ENCODE measurements at places on chromosomes 1 and 21.

DNA sequence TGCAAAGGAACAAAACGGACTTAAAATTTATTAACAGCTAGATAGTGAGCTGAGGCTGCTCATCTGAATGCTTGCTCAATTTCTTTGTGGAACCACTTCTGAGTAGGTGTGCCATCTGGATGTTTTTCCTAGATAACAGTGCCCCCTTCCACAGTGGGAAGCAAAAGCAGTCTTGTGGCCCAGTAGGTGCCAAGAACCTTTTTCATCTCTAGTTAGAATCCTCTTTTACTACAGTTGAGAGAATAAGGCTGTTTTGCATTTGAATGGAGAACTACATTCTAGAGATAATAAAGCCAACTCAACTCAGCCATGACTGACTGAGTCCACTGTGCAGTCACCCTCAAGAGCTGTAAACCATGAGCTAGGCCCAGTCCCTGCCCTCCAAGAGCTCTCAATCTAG, 13.3 kb downstream of the F3 start:
- DNase-seq = no peak

DNA sequence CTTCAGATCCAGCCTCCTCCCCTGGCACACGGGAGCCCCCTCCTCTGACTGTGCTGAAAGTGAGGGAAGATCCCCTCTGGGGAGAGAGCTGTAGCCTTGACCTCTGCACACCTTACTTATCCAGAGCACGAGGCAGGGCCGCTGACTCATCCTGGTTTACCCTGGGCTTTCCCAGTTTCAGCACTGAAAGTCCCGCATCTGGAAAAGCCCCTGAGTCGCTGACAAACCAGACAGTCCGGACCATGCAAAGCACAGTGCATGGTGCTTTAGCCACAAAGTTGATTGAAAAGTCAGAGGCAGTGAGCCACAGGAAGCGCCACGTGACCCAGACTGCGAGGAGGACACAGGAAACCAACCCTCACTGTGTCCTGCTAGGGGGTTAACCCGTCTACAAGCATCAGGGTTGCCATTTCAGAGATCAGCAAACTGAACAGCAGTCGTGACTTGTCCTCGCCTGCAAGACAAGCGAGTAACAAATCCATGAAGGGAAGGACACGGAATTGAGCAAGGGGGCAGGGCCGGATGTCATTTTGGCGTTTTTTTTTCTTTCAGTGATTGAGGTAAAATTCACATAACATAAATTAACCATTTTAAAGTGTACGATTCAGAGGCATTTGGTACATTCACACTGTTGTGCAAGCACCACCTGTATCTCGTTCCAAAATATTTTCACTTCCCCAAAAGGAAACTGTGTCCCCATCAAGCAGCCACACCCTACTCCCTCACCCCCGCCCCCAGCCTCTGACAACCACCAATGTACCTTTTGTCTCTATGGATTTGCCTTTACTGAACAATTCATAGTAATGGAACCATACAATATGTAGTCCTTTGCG, 19.9 kb upstream of the IFNGR2 start:
- peak; percentile 61 for DNase-seq

DNA sequence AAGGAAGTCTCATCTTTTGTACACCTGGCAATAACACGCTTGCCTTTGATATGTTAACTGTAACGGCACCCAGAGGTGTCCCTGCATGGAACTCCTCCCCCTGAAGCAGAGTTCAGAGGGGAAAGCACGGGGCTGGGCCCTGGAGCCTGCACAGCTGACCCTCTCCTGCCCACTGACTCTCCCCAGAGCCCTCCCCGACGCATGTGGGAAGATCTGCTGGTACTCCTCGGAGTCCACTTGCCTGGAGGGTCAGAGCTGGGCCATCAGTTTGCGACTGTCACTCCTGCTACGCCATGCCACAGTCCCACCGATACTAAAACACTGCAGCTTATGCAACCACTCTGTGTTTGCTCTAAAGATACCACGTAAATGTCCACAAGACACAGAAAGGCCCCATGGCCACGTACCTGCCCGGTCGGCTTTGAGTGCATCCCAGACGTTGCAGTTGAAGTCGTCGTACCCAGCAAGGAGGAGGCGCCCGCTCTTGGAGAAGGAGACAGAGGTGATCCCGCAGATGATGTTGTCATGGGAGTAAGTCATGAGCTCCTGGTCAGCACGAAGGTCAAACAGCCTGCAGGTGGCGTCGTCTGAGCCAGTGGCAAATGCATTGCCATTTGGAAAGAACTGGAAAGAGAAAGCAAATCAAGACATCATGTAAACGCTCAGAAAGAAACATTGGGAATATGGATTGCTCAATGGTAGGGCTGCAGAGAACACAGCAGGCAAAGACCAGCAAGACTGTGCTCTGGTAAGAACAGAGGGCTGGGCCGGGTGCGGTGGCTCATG, 10.6 kb upstream of the NADK start:
- no peak for DNase-seq

- no peak for DNase-seq
Measured at GRCh38 chr1:167294528-167294927, 73.8 kb downstream of the POU2F1 start.

GRCh38 chr1:51740652-51741051, 123.8 kb downstream of the OSBPL9 start:
- no peak for DNase-seq

GRCh38 chr1:48216313-48216712, 6.2 kb upstream of the SLC5A9 start:
- DNase-seq = no peak

DNA sequence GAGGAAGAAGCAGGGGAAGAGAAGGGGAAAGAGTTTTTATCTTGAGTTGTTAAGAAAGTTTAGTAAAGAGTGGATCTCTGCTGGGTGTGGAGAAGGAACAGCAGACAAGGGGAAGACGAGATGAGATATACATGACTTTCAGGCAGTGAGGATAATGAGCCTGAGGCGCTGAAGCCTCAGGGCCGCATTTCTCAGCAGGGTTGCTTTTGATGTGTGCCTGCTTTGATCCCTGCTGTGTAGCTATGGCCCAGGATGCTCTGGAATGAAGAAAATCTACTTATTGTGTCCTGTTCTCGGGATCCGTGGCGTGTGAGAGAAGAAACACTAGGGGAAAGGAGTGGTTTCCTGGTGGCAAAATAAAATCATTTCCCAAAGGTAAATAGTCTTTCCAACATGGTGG, 15.1 kb upstream of the RPE65 start:
- no peak for DNase-seq

GRCh38 chr1:31666263-31666963, 21.7 kb upstream of the PEF1 start:
- peak; percentile 74 for DNase-seq

DNA sequence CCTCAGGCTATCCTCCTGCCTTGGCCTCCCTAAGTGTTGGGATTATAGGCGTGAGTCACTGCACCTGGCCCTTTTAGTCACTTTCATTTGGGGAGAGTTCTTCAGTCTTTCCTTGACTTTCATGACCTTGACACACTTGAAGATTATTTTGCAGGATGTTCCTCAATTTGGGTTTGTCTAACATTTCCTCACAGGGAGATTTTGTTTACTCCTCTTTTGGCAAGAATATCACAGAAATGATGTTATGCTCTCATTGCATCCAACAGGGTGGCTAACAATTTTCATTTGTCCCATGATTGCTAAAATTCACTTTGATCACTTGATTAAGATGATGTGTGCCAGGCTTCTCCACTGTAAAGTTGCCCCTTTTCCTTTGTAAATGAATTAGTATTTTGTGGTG, 164.0 kb downstream of the ADSS2 start:
- no peak for DNase-seq

- DNase-seq = no peak
Measured at GRCh38 chr1:4048076-4048475, 148.0 kb upstream of the C1orf174 start.

DNA sequence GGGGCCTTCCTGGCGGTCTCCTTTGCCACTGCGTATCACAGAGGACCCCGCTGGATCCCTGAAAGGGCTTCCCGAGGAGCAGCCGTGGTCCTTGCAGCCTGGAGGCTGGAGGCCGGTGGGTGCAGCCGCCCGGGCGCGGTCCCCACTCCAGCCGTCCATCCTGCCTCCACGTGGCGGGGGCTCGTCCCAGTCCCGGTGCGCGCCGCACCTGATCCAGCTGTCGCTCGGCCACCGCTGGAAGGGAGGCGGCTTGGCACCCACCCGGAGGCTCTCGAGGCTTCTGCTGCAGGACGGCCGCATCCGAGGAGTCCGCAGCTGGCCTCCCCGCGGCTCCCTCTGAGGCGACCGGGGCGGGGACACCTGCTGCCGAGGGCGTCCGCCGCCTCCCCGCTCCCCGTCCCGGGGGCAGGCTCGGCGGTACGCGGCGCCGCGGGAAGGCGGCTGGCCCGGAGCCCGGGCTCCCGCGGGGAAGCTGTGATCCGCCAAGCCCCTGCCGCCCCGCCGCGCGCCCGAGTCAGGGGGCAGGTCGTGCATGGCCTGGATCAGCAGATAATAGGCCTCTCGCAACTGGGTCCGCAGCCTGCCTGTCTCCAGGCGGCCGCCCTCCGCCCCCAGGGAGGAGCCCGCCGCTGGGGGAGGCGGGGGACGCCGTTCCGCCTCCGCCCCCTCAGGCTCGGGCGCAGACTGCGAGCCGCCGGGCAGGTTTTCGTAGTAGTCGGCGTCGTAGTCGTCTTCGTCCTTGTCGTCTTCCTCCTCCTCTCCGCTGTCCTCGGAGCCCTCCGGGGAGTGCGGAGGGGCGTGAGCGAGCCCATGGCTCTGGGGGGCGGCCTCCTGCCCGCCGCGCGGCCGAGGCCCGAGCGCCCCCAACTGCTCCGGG, at the start of gene SYDE2:
Gene SYDE2, minus strand, starts transcription at position 554 of the 877 bp plus-strand sequence. Its CDS starts 20 bp downstream, at position 534.
- peak; percentile 88 for DNase-seq

GRCh38 chr21:15134701-15135470, 70.1 kb upstream of the NRIP1 start:
- DNase-seq = no peak

- DNase-seq = no peak
Measured at GRCh38 chr1:46552357-46553237, 1.1 kb upstream of the KNCN start.

DNA sequence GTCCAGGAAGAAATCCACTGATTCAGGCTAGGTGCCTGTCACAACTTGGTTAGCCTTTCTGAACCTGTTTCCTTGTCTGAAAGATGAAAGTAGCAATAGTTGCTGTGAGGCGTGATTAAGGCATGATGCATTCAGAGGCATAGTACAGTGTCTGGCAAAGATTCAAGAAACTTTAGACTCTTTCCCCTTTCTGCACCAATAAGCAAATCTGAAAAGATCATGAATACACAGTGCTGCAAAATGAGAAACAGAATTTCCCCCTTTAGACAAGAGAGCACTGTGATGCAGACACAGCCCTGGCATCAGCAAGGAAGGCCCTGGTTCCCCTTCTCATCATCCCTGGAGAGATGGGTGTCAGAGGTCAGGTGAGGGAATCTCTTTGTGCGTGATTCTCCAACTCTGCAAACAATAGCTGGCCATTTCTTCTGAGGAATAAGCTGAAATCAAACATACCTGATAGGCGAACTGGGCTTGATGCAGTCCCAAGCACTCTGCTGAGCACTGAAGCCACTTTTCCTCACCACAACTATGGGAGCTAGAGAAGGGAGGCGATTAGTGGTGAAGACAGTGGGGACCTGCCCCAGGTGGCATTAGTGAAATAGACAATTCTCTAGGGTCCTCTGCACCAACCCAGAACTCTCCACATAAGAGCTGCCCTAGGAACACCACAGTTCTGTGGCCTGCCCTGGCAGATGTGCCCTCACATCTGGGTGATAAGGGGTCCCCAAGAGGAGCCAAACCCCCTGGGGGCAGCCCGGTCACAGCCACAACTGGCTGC, 41.7 kb downstream of the ITPKB start:
- DNase-seq = peak; percentile 89

DNA sequence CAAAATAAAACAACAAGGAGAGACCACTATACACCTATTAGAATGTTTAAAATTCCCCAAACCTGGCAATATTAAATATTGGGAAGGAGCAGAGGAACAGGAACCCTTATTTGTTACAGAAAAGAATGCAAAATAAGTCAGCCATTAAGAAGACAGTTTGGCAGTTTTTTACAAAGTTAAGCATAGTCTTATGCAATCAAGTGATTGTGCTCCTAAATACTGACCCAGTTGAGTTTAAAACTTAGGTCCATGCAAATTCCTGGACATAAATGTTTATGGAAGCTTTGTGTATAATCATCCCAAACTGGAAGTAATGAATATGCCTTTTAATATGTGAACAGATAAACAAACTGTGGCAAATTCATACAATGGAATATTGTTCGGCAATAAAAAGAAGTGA, 72.9 kb upstream of the RGS4 start:
- no peak for DNase-seq

GRCh38 chr1:67700692-67701410, 15.8 kb downstream of the GADD45A start:
- DNase-seq = no peak

- DNase-seq = no peak
Measured at GRCh38 chr21:45259206-45259840, 28.4 kb downstream of the POFUT2 start.

DNA sequence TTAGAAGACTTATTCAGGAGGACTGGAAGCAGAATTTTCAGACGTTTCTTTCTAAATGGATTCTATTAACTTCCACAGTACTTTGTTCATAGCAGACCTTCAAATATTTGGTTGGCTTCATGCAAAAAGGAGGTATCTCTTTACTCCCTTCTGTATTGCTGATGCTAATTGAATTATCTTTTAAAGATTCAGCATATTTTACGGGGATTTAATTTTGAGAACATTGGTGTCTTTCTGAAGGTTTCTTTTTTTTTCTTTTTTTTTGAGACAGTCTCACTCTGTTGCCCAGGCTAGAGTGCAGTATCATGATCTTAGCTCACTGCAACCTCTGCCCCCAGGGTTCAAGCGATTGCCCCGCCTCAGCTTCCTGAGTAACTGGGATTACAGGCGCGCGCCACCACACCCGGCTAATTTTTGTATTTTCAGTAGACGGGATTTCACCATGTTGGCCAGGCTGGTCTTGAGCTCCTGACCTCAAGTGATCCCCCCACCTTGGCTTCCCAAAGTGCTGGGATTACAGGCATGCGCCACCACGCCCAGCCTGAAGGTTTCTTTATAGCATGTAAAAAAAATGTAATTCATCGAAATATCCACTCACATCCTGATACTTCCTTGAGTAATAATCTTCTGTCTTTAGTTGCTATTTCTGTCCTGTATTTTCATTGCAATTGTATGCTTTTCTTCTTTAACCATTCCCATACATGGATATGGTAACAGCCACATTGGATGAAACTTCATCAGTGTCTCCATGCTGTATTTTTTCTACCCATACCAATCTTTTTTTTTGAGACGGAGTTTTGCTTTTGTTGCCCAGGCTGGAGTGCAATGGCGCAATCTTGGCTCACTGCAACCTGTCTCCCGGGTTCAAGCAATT, 14.5 kb downstream of the CNST start:
- DNase-seq = no peak

- no peak for DNase-seq
Measured at GRCh38 chr1:54584575-54584974, 36.5 kb downstream of the ACOT11 start.

GRCh38 chr1:171115280-171115897, 24.7 kb downstream of the FMO3 start:
- no peak for DNase-seq

DNA sequence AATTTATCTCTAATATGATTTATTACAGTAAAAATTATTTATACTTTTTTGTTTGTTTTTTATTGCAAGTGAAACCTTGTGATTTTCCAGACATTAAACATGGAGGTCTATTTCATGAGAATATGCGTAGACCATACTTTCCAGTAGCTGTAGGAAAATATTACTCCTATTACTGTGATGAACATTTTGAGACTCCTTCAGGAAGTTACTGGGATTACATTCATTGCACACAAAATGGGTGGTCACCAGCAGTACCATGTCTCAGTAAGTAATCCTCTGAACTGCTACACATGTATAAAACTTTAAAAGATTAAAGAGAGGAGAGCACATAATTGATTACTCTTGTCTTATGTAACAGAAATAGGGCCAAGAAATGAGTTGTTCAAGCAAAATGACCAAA, 4.5 kb downstream of the CFHR3 start:
- DNase-seq = no peak

- DNase-seq = no peak
Measured at GRCh38 chr1:16020325-16020724, 1.5 kb upstream of the CLCNKA start.

Measured in umbilical cord (tissue), 2 donors.